ENCODE measurements at places on chromosomes 4 and X.
A peak's percentile ranks its signal among the peaks of the same experiment; 100 is the strongest.

GRCh38 chr4:1863297-1864033 lies 7.5 kb upstream of the LETM1 start:
- DNase-seq: no peak

DNA sequence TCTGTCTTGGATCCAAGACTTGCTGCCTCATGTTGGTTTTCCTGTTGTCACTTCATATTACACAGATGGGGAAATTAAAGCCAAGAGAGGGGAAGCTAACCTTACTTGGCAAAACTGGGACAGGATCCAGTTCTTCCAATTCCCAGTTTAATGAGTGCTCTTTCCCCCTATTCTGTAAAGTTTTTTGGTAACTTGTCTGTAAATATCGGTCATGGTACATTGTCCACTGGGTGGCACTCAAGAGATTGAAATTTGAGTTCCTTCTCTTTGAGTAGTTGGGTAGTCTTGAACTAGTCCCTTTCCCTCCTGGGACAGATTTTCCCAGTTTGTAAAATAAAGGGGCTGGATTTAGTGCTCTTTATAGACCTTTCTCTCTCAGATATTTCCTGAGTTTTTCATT lies 12.4 kb upstream of the EOLA2 start:
- peak; percentile 25 for DNase-seq

DNA sequence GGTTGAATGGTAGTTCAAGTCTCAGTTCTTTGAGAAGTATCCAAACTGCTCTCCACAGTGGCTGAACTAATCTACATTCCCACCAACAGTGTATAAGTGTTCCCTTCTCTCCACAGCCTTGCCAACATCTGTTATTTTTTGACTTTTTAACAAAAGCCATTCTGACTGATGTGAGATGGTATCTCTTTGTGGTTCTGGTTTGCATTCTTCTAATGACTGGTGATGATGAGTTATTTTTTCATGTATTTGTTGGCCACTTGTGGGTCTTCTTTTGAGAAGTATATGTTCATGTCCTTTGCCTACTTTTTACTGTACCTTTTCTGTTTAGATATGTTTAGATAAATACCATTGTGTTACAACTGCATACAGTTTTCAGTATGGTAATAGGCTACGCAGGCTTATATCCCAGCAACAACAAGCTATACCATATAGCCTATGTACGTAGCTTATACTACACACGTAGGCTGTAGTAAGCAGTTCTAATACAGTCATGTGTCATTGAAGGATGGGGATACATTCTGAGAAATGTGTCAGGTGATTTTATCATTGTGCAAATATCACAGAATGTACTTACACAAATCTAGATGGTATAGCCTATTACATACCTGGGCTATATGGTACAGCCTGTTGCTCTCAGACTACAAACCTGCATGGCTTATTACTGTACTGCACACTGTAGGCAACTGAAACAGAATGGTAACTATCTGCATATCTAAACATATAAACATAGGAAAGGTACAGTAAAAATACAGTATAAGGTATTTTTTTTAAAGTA lies 28.1 kb downstream of the KLHL8 start:
- no peak for DNase-seq

DNA sequence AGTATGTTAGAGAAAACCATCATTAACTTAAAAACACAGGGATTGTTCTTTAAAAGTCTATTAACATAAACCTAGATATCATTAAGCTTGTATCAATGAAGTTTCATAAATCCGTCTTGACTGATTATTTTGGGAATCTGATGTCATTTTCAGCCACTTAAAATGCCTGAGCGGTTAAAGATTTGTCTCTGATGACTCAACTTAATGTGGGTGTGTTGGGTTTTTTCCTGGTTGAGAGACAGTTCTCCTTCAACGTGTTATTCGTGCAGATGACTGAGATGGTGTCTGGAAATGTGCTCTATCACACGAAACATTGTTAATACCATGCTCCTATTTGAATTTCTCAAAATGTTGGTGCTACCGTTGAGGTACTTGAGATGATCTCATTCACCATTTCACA lies 227.3 kb upstream of the TENM3 start:
- DNase-seq: no peak

DNA sequence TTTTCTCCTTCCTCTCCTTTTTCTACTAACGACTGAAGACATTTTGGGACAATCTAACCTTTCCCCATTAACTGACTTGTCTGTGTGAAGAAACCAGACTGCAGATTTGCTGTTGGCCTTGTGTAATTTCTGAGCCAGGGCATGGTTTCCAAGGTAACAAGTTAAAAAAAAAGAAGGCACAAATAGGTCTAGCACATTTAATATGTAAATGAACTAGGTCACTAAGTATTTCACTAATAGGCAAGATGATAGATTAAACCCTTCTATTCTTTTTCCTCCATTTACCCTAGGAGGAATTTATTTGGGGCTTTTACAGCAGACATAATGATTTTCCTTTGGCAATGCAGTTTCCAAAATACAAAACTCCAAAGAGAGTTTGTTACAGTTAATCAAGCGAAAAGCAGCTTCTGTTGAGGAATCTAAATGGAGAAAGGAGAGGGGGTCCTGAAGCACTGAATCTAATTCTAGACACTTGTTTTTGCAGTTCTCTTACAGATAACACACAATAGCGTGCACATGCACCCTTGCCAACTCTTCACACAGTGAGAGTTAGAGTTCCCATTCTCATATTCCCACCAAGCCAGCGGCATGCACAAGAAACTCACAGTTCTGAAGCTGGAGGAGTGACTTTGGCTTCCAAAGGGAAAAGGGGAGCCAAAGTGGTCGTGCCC lies 72.0 kb downstream of the TSPAN5 start:
- no peak for DNase-seq

DNA sequence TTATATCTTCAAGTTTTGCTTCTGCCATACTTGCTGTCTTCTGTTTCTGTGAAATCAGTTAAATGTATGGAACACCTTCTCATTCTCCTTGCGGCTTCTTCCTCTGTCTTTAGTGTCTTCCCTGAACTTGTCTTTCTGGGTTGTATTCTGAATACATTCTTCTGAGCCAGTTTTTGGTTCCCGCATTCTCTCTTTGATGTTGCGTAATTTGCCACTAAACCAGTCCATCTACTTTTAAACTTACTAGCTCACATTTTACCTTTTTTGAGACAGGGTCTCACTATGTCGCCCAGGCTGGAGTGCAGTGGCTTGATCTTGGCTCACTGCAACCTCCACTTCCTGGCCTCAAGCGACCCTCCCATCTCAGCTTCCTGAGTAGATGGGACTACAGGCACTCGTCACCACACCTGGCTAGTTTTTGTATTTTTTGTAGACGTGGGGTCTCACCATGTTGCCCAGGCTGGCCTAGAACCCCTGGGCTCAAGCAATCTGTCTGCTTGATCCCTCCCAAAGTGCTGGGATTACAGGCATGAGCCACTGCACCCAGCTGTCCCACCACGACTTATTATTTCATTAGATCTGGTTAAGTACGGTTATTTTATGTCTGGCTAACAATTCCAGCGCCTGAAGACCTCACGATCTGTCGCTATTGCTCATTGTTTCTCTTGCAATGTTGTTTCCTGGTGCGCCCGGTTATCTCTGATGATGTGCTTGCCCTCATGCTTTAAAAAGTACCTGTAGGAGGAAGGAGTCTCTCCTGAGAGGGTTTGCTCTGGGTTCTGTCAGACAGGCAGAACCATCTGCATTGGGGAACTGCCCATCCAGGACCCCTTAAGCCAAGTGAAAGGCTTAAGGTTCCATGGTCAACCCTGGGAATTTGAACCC lies 9.8 kb upstream of the FAM3A start:
- DNase-seq: no peak

DNA sequence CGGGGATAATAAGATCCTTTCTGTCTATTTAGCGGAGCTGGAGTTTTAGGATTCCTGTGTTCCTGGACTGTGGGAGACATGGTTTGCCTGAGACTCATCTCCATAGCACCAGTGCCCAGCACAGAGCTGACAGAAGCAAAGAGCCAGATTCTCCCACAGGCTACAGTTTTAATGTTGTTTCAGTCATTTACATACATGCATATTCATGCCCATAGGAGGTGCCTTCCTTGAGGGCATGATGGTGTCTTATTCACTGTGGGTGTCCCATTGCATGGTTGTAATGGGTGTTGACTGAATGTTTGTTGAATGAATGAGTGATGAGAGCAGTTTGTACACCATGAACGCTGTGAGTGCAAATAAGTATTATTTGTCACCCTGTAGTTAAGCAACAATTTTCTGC lies 260.6 kb downstream of the EVC2 start:
- no peak for DNase-seq

DNA sequence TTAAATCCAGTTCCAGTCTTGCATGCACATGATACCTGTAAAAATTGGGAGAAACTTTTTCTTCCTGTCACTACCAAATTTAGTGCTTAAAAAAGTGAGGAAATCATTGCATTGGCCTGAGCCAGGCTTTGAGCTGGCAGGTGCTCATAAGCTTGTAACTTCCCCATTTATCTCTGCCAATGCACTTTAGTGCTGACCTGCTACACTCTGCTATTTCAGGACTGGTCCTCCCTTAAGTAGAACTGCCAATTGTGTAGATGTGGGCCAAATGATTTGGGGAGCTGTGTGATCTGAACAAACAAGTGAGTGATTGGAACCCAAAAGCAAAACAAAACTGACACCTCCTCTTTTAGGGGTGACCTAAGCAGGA lies 51.8 kb downstream of the ZNF827 start:
- DNase-seq: no peak

GRCh38 chr4:175514174-175514573 lies 297.9 kb downstream of the GPM6A start:
- no peak for DNase-seq

- no peak for DNase-seq
Measured at GRCh38 chr4:105430811-105431210, 43.1 kb downstream of the PPA2 start.

GRCh38 chr4:24372881-24373280 lies 211.5 kb downstream of the DHX15 start:
- no peak for DNase-seq

DNA sequence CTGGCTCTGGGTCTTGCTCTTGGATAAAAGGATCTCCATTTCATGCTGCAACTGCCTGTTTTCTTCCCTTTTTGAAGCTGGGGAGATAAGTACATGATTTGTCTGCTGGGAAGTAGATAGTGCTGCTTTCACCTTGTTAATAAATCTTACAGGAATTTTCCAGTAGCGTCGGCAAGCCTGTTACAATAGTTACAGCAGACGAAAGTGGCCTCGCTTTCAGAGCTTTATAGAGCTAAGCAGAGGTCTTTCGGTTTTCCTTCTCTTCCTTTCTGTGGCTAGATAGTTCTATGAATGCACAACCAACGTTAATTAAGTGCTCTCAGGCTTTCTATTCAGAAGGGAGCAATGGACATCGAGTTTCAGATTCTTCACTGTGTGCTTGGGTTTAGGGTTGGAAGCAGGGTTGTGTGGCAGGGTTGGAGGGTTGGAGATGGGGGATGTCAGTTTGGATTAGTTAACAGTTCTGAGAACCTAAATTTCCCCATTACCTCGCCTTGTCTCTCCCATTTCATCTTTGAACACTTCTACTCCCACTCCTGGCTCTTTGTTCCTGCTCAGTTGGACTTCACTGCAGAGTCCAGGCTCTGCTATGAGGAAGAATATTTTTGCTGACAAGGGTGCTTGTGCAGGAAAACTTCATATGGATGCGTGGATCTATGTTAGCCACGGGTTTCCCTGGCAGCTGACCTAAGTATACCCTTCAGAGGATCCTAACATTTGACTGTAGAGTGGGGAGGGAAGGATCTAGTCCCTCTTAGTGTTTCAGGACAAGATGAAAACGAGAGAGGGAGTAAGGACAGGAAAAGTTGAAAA lies 237.9 kb downstream of the ARHGAP10 start:
- no peak for DNase-seq

- peak; percentile 23 for DNase-seq
Measured at GRCh38 chr4:182141061-182141460, 102.1 kb upstream of the TENM3 start.

GRCh38 chr4:156971676-156972378 lies at the start of gene PDGFC:
PDGFC (minus strand) TSS chr4:156971799; CDS start chr4:156970903, 896 bp downstream.
- DNase-seq: peak; percentile 88

- DNase-seq: no peak
Measured at GRCh38 chrX:143661286-143661685, 25.4 kb upstream of the SLITRK4 start.

DNA sequence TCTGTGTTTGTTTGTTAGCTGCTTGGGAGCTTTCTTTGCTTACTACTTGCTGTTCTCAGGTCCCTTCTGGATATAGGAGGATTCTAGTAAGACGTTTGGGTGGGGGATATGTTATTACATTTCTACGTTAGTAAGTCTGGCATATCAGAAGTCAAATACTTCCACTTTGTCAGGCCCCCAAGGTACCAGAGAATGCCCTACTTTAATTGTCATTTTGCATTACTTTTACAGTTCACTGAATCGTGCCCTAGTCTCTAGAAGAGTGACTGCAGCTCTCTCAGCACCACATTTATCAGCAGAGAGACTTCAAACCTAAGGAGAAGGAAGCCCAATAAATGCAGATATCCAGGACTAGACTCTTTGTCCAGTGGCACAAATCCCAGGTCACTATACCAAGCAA lies 54.4 kb downstream of the PCDH19 start:
- no peak for DNase-seq

DNA sequence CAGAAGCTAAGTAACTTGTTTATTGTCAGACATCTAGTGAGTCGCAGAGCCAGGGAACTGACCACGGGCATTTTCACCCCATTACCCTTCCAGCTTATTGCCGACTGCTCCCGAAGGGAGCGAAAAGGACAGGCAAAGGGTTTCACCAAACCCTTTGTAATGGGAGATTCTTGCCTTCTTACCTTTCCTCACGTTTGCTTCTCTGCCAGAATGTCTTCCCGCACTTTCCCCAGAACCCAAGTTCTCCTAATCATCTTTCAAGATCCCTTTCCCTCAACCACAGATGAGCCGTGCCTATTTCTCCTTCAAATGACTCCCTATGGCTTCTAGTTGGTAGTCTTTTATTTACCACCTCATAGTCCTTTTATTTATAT lies 520 bp upstream of the SRP72 start:
- peak; percentile 12 for DNase-seq

GRCh38 chrX:153608806-153609205 lies 9.9 kb upstream of the CCNQ start:
- no peak for DNase-seq

DNA sequence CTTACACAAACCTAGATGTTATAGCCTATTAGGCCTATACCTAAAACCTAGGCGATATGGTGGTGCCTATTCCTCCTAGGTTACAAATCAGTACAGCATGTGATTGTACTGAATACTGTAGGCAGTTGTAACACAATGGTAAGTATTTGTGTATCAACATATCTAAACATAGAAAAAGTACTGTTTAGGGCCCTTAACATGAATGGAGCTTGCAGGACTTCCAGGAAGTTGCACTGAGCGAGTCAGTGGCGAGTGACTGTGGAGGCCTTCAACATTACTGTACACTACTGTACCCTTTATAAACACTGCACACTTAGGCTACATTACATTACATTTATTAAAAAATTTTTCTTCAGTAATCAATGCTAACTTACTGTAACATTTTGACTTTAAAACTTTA lies 37.8 kb downstream of the WWC2 start:
- no peak for DNase-seq

DNA sequence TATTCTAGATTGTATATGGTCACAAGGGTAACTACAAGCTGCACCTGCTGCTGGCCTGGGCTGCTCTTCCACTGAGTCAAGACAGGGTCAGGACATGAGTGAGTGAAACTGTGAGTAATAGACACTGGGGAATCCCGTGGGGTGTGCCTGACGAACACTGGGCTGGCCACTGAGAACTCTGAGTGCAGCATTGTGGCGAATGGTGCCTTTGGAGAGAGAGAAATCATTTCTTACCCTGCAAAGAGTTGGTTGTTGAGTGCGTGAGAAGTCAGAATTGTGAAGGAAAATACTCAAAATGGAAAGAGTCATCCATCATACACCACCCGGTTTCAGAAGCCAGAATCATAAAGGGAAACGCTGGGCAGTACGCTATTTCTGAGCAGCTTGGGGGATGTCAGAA lies 43.1 kb upstream of the LSM6 start:
- no peak for DNase-seq
